H9 (cell line): ENCODE measurements at places on chromosomes 12 and 14. TPM values are rescaled to one million over a fixed set of nuclear protein-coding genes. Genes with fewer than 3 reads are reported as not detected.

DNA sequence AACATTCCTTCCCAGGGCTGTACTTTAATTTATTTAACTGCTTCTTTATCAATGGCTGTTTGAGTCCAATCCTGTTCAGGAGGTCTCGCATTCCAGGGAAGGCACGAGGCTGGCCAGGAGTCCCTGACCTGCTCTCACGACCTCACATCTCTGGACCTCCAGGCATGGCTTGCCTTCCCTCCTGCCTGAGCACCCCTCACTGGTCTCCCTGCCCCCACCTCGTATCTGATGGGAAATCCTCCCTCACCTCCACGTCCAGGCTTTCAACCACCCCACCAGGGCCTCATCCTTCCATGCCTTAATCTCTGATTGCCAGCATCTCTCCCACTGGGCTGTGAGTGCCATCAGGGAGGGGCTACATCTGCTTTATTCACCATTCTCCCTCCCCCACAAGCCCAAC is 29.0 kb downstream of the PRKAB1 start:
- DNase-seq = no peak

DNA sequence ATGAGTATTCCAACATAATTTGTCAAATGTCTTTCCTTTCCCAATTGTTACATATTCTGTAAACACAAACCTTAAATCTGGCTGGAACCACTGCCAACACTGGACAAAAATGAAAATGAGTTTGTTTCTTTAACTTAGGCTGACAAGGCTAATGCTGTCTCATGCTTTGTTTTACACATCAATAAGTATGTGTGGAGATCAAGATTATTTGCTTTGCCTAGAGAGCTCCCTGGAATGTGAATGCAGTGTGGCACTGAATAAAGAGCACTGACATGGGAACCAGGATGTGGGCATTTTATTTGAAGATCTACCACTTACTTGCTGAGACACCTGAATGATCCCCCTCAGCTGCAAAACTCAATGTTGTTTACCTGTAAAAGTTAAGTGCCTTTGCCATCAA is 61.7 kb downstream of the RALGAPA1 start:
- no peak for DNase-seq

NEDD1 gene
- 17.2 and 19.1 TPM in 2 replicates for total RNA-seq

BEGAIN gene
- total RNA-seq = 2.6 and 2.7 TPM in 2 replicates

DNA sequence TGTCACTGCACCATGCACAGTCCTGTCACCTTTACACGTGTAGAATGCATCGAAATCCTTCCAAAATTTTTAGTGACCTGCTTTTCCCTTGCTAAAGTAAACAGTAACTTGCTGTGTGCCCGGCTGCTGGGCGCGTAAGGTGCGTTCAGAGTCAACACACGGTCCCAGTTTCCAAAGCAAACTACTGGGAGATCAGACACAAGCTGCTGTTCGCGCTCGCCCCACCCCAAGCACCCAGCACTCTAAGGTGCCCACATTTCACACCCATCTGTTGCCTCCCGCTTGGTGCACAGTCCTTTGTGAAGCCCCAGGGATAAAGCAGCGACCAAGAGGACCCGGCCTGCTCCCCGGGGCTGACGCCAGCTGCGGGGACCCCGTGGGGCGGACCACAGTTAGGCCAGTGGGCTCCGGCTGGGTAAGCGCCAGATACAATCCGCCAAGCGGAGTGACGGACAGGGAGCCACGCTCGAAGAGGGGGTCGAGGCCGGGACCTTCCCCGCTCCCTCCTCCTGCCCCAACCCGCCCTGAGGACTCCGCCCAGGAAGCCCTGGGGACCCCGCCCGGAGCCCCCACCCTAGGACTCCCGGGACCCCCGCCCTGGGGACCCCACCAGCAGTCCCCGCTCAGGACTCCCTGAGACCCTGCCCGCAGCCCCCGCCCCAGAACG is 633 bp downstream of the STX2 start:
- peak; percentile 66 for DNase-seq

- DNase-seq = no peak
These were observed 4.6 kb downstream of the FBRSL1 start for GRCh38 chr12:132494294-132495164.

AACS gene
- 32.7 and 35.0 TPM in 2 replicates for total RNA-seq

DNA sequence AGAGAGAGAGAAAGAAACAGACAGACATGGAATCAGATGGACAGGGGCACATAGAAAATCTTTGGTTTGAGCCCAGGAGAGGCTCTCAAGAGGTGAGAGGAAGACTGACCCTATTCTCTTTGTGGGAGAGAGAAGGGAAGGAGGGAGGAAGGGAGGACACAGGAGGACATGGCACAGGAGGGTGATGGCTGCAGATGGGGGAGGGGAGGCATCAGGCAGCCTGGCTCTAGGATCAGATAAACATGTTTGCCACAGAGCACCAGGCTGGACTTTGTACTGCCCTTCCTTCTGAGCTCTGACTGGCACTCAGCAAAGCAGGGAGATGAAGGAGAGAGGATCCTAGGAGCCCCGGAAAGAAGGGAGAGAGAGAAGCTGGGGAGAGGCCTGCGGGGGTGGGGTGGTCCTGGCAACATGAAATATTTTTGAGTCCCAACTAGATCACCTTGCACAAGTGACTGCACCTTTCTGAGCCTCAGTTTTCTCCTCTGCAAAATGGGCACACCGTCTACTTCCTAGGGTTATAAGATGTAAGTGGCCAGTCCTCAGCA is 6.1 kb downstream of the HNF1A start:
- no peak for DNase-seq

DNA sequence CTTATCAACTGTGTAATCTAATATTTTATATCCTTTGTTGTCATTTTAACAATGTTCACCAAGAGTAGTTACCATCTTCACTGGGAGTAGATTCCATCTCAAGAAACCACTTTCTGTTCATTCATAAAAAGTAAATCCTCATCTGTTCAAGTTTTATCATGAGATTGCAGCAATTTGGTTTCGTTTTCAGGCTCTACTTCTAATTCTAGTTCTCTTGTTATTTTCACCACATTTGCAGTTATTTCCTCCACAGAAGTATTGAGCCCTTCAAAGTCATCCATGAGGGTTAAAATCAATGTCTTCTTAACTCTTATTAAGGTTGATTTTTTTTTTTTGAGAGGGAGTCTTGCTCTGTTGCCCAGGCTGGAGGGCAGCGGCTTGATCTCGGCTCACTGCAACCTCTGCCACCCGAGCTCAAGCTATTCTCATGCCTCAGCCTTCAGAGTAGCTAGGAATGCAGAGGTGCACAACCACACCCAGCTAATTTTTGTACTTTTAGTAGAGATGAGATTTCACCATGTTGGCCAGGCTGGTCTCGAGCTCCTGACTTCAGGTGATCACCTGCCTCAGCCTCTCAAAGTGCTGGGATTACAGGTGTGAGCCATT is 276.6 kb downstream of the ACSS3 start:
- DNase-seq = no peak

- DNase-seq = no peak
These were observed 61.5 kb downstream of the SLC2A13 start for GRCh38 chr12:40044396-40044795.

DNA sequence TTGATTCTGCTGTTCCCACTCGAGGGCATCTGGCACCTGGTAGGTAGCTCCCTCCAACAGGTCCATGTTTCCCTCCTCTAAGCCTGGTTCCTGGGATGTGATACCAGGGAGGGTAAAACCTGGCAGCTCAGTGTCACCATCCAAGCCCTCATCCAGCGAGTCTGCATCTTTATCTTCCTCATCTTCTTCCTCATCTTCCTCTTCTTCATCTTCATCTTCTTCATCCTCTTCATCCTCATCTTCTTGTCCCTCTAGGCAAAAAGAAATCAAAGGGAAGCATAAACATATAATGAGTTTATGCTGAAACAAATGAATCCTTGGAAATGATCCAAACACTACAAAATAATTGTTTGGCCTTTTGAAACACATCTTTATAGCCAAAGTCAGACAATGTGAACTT is 55.3 kb downstream of the ARMH4 start:
- DNase-seq = no peak

C14orf132 gene
- 5.7 and 7.7 TPM in 2 replicates for total RNA-seq

GRCh38 chr14:54471641-54472040 is 17.1 kb downstream of the GMFB start:
- no peak for DNase-seq

CLEC7A gene
- total RNA-seq = not detected in 2 replicates

CMKLR1 gene
- total RNA-seq = 0.66 and 0.83 TPM in 2 replicates

TPPP2 gene
- not detected in 2 replicates for total RNA-seq

DNA sequence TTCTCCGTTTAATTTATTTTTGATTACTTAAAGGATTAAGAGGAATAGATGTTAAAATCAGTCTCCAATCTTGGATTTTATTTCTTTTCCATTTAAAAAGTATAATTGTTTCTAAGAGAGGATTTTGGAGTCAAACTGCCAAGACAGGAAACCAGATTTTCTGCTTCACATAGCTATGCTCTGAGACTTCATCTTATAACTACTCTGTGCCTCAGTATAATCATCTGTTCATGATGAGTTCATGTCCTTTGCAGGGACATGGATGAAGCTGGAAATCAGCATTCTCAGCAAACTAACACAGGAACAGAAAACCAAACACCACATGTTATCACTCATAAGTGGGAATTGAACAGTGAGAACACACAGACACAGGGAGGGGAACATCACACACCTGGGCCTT is 9.0 kb upstream of the TAS2R31 start:
- no peak for DNase-seq

GRCh38 chr12:61525331-61525730 is 734.9 kb upstream of the USP15 start:
- no peak for DNase-seq
